ENCODE measurements at places on chromosomes 2 and 18.

DNA sequence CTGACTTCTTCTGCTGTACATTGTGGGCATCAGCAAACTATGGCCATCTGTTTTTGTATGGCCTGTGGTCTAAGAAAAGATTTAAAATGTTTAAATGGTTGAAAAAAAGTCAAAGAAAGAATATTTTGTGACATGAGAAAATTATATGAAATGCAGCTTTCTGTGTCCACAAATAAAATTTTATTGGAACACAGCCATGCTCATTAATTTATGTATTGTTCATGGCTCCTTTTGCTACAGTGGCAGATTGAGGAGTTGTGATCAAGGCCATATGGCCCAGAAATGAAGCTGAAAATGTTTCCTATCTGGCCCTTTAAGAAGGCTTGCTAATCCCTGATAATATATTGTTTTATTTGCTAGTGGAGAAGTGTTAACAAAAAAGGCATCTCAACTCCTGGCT, 162.0 kb downstream of the SLC4A3 start:
- no peak for DNase-seq

DNA sequence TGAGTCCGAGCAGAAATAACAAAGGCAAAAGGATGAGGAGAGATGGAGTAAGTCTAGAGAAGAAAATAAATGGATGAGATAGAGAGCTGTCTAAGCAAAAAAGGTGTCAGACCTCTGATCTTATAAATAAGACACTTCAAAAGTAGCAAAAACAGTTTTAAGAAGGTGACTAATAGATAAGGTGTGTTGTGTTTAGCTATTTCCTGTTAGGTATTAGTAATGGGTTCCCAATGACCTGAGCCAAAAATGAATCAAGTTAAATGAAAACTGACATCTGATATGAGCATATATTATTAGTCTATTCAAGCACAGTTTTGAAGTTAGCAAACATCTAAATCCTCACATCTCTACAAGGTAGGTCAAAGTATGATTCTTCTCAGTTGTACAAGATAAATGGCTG, 10.6 kb downstream of the SUPT7L start:
- no peak for DNase-seq

GRCh38 chr18:7329016-7329415, 98.1 kb downstream of the LRRC30 start:
- DNase-seq, result no peak

GRCh38 chr2:100286318-100286717, 36.0 kb downstream of the LONRF2 start:
- peak; percentile 32 for DNase-seq

DNA sequence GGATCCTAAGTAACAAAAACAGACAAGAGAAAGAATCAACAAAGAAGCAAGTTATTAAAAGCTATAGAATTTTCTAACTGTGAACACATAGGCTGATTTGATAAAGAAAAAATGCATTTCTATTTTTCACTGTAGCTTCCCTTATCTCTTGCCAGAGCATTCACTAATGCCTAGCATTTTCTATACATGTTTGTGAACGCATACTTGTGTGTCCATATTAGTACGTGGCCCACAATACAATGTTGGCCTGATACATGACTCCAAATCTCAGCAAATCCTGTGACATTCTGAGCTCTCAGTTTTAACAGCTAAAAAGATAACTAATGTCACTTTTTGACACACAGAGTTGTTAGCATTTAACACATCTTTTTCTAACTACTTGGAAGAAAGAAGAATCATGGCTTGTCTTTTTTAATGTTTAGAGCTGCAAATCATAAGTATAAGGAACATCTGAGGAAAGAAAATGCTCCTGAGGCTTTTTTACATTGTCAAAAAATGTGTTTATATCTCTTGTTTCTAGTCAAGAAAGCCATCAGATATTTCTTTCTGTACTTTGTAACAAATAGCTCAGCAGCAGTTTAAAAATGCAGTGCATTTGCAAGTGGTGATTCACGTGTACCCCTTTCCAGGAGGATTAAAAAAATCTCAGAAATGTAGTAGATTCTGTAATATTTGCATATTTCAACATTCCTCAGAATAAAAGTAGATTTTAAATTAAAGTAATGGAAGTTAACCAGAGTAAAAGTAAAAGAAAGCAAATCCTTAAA, 1646.8 kb upstream of the TMEFF2 start:
- DNase-seq, result no peak

- DNase-seq, result no peak
Observed at GRCh38 chr2:58410549-58410948, 169.4 kb upstream of the FANCL start.

DNA sequence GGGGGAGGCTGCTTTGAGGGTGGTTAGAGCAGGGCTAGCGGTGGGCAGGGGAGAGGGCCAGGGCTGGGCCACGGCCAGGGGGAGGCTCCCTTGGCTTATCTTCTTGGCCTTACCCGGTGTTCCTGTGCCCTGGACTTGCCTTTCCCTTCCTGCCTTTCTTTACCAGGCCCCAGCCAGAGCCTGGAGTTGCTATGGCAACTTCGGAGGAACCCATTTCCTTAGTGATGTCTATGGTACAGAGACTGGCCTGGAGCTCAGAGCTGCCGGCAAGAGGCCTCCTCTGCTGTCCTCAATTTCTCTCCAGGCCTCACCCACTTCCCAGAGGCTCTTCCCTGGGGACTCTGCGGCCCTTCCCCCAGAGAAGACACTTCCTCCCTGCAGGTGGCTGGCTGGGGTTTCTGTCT, 11.5 kb downstream of the SPEG start:
- DNase-seq, result no peak

Data from stimulated activated effector memory CD8-positive, alpha-beta T cell treated with anti-CD3 and anti-CD28 coated beads, Interleukin-12 subunit alpha, Interleukin-12 subunit beta, amount 100 ng/mL, for 72 hours (primary cell).